Activated CD4-positive, alpha-beta T cell treated with anti-CD3 and anti-CD28 coated beads for 24 hours (primary cell): ENCODE measurements at places on chromosomes 6 and 20.
A peak's percentile ranks its signal among the peaks of the same experiment; 100 is the strongest.

DNA sequence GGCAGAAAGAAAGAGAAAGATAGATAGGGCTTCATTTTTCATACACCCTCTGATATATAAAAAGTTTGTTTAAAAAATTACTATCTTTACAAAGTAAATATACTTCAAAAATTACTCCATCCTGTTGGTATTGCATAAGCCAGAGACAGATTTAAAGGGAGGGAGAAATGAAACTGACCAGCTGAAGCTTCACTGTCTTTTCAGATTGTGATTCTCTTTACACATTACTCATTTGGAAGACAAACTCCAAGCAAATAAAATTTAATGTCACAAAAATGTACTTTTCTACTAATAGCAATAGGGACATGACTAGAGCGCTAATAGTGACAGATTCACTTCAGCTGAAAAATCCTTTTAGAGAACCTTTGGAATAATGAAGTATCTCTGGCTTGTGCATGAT lies 38.6 kb upstream of the MARCKS start:
- no peak for DNase-seq

- DNase-seq, result no peak
Measured at GRCh38 chr6:17700421-17701416, 6.0 kb downstream of the NUP153 start.

DNA sequence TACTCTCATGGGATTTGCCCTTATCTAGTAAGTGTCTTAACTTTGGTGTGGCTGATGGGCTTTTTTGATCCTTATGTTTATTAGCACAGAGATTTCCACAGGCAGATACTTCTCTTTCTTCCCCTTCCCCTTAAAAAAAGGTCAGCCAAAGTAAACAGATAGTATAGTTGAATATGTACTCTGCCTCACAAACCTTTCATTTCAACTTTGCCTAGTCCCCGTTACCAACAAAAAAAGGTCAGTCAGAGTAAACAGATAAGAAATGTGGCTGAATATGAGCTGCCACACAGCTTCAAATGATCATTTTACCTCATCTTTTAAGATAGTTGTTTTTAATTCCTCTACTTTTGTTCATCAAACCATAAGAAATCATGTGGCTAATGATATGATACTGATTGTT lies 34.1 kb upstream of the SLC35D3 start:
- no peak for DNase-seq

GRCh38 chr20:46835418-46835817 lies 59.2 kb upstream of the EYA2 start:
- no peak for DNase-seq

DNA sequence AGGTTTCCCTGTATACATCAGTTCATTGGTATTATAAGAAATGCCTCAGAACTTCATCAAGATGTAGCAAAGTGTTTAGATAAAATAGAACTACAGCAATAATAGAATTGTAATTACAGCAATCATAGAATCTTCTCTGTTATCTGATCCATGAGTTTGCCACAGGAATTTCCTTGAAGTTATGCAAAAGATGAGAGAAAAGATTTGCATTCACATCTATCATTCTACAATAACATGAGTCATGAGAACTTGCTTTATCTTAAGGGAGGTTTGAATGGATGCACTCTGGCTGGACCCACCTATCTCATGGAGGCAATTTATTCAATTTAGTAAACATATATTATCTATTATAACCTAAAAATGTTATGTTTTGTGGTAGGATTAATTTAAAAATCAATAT lies 329.8 kb upstream of the EPHA7 start:
- DNase-seq, result no peak

DNA sequence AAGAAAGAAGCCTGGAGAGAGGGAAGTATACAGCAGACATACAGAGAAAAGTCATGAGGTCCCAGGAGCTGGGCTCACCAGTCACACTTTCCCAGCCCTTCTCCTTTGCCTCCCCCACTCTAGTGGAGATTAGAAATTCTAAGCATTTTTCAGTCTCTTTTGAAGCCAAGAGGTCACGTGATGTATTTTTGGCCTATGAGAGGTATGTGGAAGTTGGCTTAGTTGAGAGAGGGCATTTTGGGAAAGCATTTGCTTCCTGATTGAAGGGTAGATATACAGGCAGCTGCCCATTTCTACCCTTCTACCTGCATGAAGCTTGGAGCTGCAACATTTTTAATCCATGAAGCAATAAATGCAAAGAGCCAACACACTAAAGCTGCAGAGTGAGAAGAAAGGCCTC lies 106.0 kb upstream of the TNFAIP3 start:
- DNase-seq, result no peak

DNA sequence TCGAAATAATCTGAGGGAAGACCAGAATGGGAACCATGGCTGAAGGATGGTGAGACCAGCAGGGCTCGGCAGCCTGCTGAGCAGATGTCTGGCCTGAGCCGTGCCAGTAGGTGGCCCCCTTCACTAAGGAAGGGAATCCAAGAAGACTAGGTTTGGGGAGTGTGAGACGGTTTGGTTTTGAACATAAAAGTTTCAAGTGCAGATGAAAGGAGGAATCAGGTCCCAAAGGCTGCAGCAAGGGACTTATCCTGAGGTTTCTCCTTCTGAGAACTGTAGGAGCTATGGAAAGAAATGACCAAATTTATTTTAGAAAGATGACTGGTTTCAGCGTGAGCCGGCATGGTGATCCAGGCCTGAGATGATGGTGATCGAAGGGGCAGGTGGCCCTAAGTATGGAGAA lies 4.6 kb upstream of the OSER1 start:
- DNase-seq, result peak; percentile 55
